ENCODE measurements at places on chromosomes 1 and 21. TPM values are rescaled to one million over a fixed set of nuclear protein-coding genes. Genes with fewer than 3 reads are reported as not detected.

The ZBTB8B gene
- total RNA-seq = not detected

- no peaks in the 10 kb centered on the region for H3K27me3 ChIP-seq
- no peak overlapping the region for H3K27ac ChIP-seq
- no peak overlapping the region for H3K4me3 ChIP-seq
- H3K4me1 ChIP-seq = no peaks in the 10 kb centered on the region
- no peaks in the 10 kb centered on the region for H3K36me3 ChIP-seq
Measured at GRCh38 chr1:4367230-4367777, 287.1 kb upstream of the AJAP1 start.

DNA sequence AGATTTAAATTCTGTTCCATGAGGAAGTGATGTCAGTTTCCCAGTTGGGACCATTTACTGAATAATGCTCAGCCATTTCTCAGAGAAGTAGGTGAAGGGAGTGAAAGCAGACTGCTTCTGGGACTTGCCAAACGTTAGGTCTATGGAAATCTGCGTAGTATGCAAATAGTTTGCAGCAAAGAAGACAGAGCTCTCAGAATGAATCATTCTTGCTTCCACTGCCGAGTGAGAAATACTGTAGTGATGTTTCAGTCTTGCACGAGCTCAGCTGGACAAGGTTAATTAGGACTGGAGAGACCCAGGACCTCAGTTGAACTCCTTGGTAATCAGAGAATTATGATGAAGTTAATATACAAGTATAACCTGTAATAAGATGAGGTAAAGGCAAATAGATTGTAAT lies 317.7 kb upstream of the DAB1 start:
- no peaks in the 10 kb centered on the region for H3K4me1 ChIP-seq
- no peak overlapping the region for H3K27ac ChIP-seq
- H3K27me3 ChIP-seq = no peaks in the 10 kb centered on the region
- DNase-seq = no peak
- no peak overlapping the region for H3K4me3 ChIP-seq

The OLFML3 gene
- total RNA-seq = not detected

DNA sequence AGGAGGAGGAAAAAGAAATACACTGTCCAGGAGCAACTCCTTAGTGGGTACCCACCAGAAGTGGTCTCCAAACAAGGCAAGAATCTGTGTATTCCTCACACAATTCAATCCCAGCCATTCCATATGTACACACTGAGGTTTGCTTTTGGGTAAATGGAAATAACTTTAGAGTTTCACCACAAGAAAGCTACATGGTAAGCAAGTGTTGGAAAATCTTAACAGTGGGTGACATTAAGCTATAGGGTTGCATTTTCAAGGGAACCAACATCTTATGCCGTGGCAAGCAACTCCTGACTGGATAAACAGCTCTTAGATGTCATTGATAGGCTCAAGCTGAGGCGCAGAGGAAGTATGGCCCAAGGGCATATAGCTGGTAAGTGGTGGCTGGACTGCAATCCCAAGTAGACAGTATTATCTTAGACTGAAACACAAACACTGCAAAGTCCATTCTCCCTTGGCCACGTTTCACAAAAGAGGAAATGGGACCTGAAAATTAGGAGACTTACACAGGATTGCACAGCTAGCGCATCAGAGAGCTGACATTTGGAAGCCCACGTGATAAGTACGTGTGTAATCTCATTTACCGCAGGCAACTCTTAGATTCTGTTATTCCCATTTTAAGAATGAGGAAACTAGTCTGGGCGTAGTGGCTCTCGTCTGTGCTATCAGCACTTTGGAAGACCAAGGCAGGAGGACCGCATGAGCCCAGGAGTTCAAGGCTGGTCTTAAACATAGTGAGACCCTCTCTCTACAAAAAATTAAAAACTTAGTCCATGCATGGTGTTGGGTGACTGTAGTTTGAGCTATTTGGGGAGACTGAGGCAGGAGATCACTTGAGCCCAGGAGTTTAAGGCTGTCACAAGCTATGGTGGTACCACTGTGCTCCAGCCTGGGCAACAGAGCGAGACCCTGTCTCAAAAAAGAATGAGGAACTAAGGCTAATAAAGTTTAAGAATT lies 4.0 kb upstream of the BRWD1 start:
- no peak overlapping the region for H3K27ac ChIP-seq
- peaks cover 4% of the 10 kb centered on the region for H3K36me3 ChIP-seq
- no peak overlapping the region for H3K4me3 ChIP-seq
- peaks cover 13% of the 10 kb centered on the region for H3K4me1 ChIP-seq
- DNase-seq = no peak
